Stimulated activated CD4-positive, alpha-beta T cell treated with anti-CD3 and anti-CD28 coated beads, Interleukin-1b, Interleukin-23, amount 100 ng/mL, for 1 hour (primary cell): ENCODE measurements at places on chromosomes 7 and 10.

DNA sequence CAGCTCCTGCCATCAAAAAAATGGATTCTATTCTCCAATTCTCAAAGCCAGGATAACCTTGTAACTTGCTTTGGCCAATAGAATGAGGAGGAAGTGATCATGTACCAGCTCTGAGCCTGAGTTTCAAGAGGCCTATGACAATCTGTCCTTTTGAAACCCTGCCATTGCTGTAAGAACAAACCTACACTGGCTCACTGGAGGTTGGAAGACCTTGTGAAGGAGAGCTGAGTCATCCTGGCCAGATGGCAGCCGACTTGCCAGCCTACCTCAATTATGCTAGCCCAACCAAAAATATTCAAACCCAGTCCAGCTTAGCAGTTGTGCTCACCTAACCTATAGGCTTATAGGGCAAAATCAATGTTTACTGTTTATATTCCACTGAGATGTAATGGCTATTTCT, 93.0 kb downstream of the HGF start:
- no peak for DNase-seq

- no peak for DNase-seq
Observed at GRCh38 chr7:106269254-106269961, 15.4 kb downstream of the NAMPT start.

GRCh38 chr10:81248886-81249285, 626.1 kb upstream of the NRG3 start:
- no peak for DNase-seq

- no peak for DNase-seq
Observed at GRCh38 chr7:20447021-20447650, 116.4 kb downstream of the ITGB8 start.

- DNase-seq = no peak
Observed at GRCh38 chr10:88702848-88703597, 3.0 kb upstream of the LIPK start.

GRCh38 chr7:104993217-104993862, 20.7 kb upstream of the KMT2E start:
- no peak for DNase-seq
